Stimulated activated CD4-positive, alpha-beta T cell treated with anti-CD3 and anti-CD28 coated beads, Interleukin-2, amount 100 ng/mL, for 24 hours (primary cell): ENCODE measurements at places on chromosomes 2 and 18.

DNA sequence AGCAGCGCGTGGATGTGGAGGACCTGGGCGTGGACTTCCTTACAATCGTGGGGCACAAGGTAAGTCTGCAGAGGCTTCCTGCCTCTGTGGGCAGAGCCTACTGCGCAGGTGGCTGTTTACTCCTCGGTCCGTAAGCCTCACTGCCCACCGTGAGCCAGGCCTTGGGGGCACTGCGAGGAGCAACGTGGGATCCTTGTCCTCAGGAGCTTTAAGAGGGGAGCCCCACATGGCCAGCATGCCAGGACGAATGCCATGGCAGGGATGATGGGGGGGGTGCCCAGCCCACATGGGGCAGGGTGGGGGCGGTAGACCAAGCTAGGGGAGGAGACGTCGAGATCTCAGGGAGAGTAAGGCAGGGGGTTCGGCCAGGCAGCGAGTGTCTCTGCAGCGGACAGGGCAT, 18.0 kb upstream of the ESPNL start:
- no peak for DNase-seq

- no peak for DNase-seq
Observed at GRCh38 chr2:109089602-109090300, 39.3 kb upstream of the SH3RF3 start.

DNA sequence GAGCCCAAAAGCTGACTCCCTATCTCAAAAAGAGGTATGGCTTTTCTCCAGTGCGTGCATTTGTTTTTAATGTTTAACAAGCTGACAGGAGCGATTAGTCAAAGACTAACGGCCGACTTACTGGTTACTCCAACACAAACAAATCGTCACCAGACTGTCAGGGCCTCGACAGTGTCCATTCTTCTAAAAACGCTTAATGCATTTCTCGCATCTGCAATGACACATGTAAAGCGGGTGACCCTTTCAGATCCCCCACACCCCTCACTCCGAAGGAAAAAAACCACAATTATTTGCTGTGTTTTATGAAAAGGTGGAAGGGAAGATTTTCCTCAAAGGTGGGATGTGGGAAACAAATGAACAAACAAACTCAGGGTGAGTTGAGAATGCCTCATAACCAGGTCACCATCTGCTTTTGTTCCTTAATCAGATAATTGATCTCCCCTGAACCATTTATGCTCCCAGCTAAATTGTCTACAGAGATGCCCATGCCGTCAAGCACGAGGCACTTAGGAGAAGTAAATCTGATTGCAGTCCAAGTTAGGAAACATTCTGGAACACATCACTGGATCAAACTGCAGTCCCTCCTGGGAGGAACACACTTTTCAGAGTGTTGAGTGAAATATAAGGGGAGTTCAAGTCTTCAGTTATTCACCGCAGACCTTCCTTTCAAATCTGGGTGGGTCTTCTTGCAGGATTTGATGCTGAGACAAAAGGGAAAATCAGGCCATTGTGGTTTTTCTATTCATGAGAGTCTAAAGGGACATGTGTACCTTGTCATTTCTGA, 340.8 kb downstream of the CMPK2 start:
- no peak for DNase-seq

DNA sequence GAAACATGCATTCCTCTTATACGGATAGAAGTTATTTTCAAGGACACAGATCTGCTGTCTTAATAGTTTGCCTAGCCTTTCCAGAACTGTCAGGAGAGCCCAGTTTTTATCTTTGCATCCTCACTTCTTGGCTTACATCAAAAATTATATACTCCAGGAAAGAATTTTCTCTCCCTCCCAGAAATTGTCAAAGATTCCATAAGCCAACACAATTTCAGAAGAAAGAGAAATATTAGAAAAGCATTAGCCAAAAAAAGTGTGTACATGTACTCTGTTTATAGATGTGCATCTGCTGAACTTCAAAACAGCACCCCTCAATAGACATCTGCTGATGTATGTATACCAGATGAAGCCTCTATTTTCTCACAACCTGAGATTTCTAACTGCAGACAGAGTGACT, 210.4 kb downstream of the METTL4 start:
- DNase-seq = no peak
